ENCODE measurements at places on chromosomes 13 and 19. TPM values are rescaled to one million over a fixed set of nuclear protein-coding genes. Genes with fewer than 3 reads are reported as not detected.

DNA sequence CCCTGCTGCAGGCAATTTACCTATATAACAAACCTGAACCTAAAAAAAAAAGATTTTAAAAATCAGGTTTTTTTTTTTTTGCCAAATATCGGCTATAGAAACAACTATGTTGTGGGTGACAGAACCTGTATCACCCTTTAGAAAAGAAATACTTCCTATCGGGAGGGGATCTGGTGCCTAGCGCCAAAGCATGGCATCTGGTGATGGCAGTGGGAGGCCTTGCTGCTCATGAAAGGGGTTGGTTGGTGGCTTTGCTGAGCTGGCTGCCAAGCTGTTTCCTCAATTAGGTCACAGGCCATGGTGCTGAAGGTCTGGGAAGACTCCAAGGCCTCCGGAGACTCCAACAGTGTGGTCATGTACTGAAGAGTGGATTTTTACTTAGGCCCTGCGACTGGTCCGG, 328.5 kb downstream of the KLF5 start:
- no peaks in the 10 kb centered on the region for H3K36me3 ChIP-seq
- no peak for DNase-seq
- H3K4me1 ChIP-seq = no peaks in the 10 kb centered on the region

- no peaks in the 10 kb centered on the region for H3K36me3 ChIP-seq
- no peak overlapping the region for H3K4me3 ChIP-seq
- no peak for DNase-seq
- no peaks in the 10 kb centered on the region for H3K27me3 ChIP-seq
- no peaks in the 10 kb centered on the region for H3K4me1 ChIP-seq
Measured at GRCh38 chr13:71309905-71310304, 557.1 kb downstream of the DACH1 start.

DNA sequence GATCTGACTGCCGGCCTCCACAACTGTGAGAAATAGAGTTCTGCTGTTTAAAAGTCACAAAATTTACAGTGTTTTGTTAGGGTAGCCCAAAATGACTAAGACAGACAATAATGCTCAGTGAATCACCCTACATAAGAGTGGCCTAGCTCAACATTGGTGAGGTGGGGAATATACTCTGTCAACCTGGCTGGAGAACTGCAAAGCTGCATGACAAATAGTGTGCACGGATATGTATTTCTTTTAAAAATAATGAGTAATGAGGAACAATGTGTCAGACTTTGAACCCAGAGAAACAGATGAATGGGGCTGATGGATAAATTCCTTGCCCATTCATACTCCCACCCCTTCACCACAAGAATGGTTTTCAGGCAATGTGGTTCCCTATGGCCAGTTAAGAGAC, 372.4 kb downstream of the SUCLA2 start:
- DNase-seq = no peak
- no peak overlapping the region for H3K27ac ChIP-seq
- no peaks in the 10 kb centered on the region for H3K36me3 ChIP-seq
- no peak overlapping the region for H3K4me3 ChIP-seq
- no peaks in the 10 kb centered on the region for H3K4me1 ChIP-seq
- H3K27me3 ChIP-seq = no peaks in the 10 kb centered on the region

Gene CCNA1
- total RNA-seq = 0.62 TPM

DNA sequence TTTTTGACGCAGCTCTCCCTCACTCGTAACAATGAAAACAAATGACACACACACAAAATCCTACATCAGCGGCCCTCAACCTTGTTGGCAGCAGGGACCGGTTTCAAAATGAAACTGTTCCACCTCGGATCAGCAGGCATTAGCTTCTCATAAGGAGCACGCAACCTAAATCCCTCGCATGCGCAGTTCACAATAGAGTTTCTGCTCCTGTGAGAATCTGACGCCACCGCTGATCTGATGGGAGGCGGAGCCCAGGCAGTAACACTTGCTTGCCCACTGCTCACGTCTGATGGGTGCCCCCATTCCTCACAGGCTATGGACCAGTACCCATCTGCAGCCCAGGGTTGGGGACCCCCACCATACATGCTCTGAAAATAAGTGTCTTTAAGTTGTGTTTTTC, 43.4 kb downstream of the DHRS12 start:
- H3K4me1 ChIP-seq = peaks cover 7% of the 10 kb centered on the region
- no peaks in the 10 kb centered on the region for H3K36me3 ChIP-seq
- H3K4me3 ChIP-seq = no peak overlapping the region
- no peaks in the 10 kb centered on the region for H3K27me3 ChIP-seq
- no peak for DNase-seq

DNA sequence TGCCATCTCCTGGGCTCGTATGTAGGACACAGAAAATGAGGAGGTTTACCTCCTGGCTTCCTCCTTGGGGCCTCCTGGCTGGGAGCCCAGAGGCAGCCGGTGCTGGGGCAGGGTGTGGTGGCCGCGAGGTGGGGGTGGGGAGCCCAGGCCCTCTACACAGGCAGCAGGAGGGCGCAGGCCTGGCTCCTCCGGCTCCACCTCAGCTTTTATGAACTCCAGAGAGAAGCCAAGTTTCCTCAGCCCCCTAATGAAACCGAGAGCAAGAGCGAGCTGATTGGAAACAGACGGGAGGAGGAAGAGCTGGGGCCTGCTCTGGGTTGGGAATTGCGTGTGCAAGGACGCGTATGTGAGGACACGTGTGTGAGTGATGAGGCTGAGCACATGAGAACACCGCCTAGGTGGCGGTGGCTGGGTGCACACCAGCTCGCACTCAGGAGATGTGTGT, 23.1 kb downstream of the LYL1 start:
- no peaks in the 10 kb centered on the region for H3K36me3 ChIP-seq
- peak overlapping the region; percentile 68 for H3K27ac ChIP-seq
- DNase-seq = peak; percentile 78
- no peak overlapping the region for H3K4me3 ChIP-seq
- no peaks in the 10 kb centered on the region for H3K27me3 ChIP-seq

DNA sequence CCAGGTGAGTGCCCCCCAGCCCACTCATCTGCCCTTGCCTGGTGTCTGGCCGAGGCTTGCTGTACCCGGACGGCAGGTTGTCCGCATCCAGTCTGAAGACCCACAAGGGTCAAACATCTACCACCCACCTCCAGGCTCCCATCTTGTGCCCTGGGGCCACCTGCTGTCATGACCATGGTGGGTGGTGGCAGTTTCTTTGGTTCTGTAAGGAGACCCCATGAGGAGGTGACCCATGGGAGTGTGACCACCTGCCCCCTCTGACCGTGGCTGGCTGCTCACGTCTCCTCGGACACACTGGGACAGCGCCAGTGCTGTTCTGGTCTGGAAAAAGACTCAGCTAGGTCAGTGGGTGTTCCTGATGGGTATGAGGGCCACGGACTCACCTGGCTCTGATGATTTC, 93.9 kb downstream of the TEX29 start:
- H3K27me3 ChIP-seq = no peaks in the 10 kb centered on the region
- no peak for DNase-seq
- H3K4me1 ChIP-seq = no peaks in the 10 kb centered on the region
- H3K27ac ChIP-seq = no peak overlapping the region

Gene IGFLR1
- total RNA-seq = 3.6 TPM

Gene STOML3
- total RNA-seq = 0.77 TPM

DNA sequence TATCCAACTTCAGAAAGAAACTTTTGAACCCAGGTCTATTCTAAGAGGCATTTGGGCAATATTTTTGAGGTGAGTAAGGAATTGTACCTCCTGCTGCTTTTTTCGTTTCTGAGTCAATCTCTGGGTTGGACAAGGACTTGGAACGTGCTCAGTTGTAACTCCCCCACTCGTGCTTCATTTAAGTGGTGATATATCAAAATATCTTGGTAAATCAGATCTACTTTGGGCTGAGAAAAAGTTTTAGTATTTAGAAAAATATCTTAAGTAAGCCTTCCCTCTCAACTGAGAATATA, 728.9 kb downstream of the EFNB2 start:
- no peaks in the 10 kb centered on the region for H3K4me1 ChIP-seq
- DNase-seq = no peak
- no peak overlapping the region for H3K4me3 ChIP-seq
- no peak overlapping the region for H3K27ac ChIP-seq
- no peaks in the 10 kb centered on the region for H3K36me3 ChIP-seq
- no peaks in the 10 kb centered on the region for H3K27me3 ChIP-seq

Gene KANK2
- 642 TPM for total RNA-seq

Gene DAND5
- not detected for total RNA-seq

DNA sequence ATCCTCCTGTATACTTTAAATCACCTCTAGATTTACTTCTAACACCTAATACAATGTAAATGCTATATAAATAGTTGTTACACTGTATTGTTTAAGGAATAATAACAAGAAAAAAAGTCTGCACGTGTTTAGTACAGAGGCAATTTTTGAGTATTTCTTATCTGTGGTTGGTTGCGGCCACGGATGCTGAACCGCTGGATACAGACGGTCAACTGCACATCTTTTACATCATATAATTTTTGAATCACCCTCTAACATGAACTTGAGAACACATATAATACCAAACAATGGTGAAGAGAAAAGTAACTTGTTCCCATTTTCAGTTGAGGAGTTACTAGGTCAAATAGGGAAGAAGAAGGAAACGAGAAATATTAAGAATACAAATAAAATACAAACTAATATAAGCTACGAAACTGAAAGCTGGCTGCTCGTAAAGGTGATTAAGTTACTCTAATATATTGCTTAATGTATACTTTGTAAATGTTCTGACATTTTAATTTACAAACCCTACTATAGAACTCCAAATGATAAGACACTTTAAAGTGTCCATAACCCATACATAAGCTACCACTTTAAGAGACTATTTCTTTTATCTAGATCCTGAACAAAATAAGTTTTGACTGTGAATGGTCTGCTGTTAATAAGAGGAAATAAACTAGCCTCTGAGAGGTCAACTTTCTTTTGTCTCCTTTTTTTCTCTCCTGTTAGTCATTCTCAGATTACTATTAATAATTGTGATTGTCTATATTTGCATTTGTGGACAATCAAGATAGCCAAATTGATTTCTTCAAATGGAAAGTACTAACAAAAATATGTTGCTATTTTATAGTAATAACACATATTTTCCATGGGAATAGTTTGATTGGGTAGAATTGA, 457.4 kb downstream of the DIAPH3 start:
- no peak overlapping the region for H3K27ac ChIP-seq
- no peaks in the 10 kb centered on the region for H3K4me1 ChIP-seq
- no peaks in the 10 kb centered on the region for H3K27me3 ChIP-seq

Gene SYNE4
- 2.6 TPM for total RNA-seq

Gene PNKP
- 74.2 TPM for total RNA-seq

- no peaks in the 10 kb centered on the region for H3K27me3 ChIP-seq
- H3K27ac ChIP-seq = no peak overlapping the region
- no peak overlapping the region for H3K4me3 ChIP-seq
- no peaks in the 10 kb centered on the region for H3K4me1 ChIP-seq
- no peaks in the 10 kb centered on the region for H3K36me3 ChIP-seq
Measured at GRCh38 chr13:47949799-47950198, 51.3 kb downstream of the SUCLA2 start.

DNA sequence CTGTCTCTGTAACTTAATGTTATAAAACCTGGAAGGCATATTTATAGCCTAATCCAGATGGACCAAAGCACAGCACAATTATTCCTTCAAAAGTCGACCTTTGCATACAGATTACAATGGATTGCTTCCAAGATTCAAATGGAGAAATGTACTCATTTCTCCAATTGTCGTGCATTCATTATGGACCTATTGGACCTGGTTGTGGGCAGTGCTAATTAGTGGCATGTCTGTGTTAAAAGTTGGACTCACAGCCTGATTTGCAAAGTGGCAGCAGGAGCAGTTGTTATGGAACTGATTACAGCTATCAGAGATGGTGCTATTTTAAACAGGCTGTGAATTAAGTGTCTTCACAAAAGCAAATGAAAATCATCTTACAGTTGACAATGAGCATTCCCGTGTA, 1529.3 kb upstream of the SLC10A2 start:
- H3K4me1 ChIP-seq = no peaks in the 10 kb centered on the region
- no peak for DNase-seq
- H3K36me3 ChIP-seq = no peaks in the 10 kb centered on the region
- H3K4me3 ChIP-seq = no peak overlapping the region

GRCh38 chr13:99969919-99970650, 1.5 kb downstream of the ZIC5 start:
- no peak overlapping the region for H3K27ac ChIP-seq
- DNase-seq = peak; percentile 38
- H3K27me3 ChIP-seq = peaks cover 22% of the 10 kb centered on the region
- no peak overlapping the region for H3K4me3 ChIP-seq

GRCh38 chr13:68272652-68273051, 1042.5 kb upstream of the PCDH9 start:
- H3K27ac ChIP-seq = no peak overlapping the region
- H3K4me1 ChIP-seq = no peaks in the 10 kb centered on the region
- DNase-seq = no peak
- no peaks in the 10 kb centered on the region for H3K36me3 ChIP-seq

GRCh38 chr13:21297447-21297846, 121.0 kb downstream of the MRPL57 start:
- peaks cover 2% of the 10 kb centered on the region for H3K4me1 ChIP-seq
- H3K36me3 ChIP-seq = no peaks in the 10 kb centered on the region
- DNase-seq = no peak

Gene PNMA8B
- 5.3 TPM for total RNA-seq

DNA sequence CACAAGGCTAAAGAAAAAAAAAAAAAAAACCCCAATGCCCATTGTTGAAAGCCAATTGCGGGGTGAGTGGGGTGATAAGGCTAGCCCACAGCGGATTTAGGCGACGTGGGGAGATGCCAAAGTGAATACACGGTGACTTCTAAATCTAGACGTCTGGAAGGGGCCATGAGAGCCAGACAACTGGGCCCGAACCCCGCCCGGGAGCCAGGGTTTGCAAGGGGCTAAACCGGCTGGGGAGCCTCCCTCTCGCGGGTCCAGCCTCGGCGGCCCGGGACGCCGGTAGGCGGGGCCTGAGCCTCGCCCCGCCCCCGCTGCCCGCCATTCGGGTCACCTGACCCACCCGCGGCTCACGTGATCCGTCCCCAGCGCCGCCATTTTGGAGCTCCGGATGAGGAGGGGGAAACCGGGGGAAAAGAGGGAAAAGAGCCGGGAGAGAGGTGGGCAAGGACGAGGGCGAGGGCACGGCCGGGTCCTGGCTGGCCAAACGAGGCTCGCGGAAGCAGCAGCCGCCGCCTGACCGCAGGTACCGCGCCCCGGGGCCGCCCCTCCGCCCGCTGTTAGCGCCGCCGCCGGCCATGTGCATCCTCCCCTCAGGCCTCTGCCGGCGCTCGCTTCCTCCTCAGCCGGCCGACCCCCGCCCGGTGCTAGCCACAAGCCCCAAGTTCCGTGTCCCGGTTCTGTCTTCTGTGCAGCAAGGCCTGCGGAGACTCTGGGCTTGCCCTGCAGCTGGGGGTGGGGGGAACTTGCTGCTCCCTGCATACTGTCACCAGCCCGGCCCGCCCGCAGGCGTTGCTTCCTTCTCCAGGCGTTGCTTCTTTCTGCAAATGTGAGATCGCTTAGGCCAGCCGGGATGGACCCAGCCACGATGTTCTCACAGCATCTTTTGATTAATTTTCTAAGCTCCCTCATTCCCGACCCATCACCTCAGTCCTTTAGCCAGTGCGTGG, at the start of gene ZNF507:
Gene ZNF507 (plus strand): TSS at position 350 of the 947 bp plus-strand sequence. CDS start 7,221 bp downstream, outside the sequence.
- H3K4me3 ChIP-seq = peak within 1 kb of the TSS; percentile 92
- H3K27me3 ChIP-seq = no peaks in the 10 kb centered on the region
- H3K4me1 ChIP-seq = peaks cover 3% of the 10 kb centered on the region
- H3K36me3 ChIP-seq = no peaks in the 10 kb centered on the region
- peak within 1 kb of the TSS; percentile 52 for H3K27ac ChIP-seq
